ENCODE measurements at places on chromosomes 16 and 17.

GRCh38 chr17:2177235-2177811, 122.4 kb downstream of the HIC1 start:
- peak; percentile 13 for DNase-seq

GRCh38 chr17:72422204-72422504, 301.3 kb downstream of the SOX9 start:
- no peak for DNase-seq

DNA sequence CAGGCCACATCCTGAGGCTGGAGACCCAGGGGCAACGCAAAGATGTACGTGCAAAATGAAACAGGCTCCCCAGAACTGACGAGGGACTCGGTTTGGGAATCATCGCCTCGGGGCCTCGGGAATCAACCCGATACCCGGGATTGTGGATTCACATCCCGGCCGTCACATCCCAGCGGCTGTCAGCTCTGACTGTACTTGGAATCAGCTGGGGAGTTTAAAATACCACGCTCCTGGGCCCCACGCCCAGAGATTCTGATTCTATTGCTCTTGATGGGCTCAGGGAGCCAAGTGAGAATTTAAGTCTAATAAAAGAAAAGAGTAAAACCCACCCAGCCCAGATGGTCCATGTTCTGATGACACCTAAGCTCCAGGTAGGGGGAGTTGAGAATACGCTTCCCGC, 42.2 kb downstream of the MRM3 start:
- DNase-seq: no peak

DNA sequence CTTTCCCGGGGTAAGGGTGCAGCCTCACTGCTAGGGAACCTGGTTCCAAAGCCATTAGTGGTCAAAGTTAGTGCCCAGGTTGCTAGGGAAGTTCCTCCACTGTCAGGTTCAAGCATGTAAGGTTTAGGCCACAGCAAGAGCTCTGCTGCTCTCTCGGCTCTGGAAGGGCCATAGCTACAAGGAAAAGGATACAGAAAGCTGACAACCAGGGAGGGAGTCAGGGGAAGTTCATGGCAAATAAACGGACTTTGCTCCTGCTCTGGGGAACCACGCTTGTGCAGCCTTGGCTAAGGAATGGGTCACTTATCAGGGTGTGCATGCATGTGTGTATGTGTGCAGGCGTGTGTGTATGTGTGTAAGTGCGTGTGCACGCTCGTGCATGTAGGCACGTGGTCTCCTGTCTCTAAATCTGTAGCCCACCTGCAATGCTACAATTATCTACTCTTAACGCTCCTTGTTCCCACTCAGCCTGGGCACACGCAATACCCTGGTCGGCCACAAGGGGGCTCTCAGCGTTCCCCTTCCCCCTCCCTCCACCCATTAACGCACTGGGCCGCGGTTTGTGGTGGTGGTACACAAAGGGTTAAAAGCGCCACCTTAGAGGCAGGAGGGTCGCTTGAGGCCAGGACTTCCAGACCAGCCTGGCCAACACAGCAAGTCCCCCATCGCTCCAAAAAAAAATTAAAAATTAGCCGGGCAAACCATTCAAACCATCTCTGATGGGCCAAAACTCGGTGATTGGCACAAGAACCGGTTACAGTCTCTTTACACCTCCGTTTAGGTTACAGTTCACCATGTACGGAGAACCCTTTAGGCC, 48.4 kb upstream of the KDM8 start:
- peak; percentile 27 for DNase-seq

DNA sequence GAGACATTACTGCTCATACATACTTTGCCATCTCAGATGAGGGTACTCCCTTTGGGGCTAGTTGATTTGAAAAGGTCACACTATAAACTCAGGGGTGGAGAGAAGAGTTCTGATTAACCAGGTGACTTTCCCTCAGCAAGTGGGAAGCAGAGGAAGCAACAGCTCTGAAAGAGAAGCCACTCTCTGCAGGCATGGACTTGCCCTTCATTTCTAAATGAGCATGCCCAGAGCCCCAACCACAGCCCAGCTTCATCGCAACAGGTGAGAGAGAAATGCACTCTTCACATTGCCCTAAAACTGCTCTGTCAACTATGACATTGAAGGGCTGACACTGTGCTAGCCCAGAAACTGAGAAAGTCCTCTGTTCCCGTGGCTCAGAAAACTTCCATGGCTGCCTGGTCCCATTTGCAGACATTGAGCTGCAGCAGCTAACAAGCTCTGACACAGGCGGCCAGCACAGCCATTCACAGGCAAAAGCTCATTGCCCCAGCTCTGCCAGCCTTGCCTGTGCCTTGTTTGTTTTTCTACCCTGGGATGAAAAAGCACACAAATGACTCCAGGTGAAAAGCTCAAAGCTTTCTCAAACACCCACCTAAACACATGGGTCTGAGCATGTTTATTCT, 419.8 kb upstream of the DYNLRB2 start:
- peak; percentile 55 for DNase-seq

GRCh38 chr16:84175350-84176081, 11.3 kb downstream of the TAF1C start:
- peak; percentile 74 for DNase-seq

Data from NCI-H1417 (cell line).